ENCODE measurements at places on chromosomes 16 and 17. TPM values are rescaled to one million over a fixed set of nuclear protein-coding genes. Genes with fewer than 3 reads are reported as not detected.

The OTOA gene
- 0.10 TPM for total RNA-seq

The CFAP97D1 gene
- total RNA-seq: not detected

The KRT27 gene
- total RNA-seq: not detected

GRCh38 chr16:582614-583331, 7.1 kb upstream of the RAB40C start:
- H3K36me3 ChIP-seq: peaks cover 3% of the 10 kb centered on the region
- DNase-seq: no peak
- no peaks in the 10 kb centered on the region for H3K27me3 ChIP-seq
- peaks cover 5% of the 10 kb centered on the region for H3K4me1 ChIP-seq

- H3K36me3 ChIP-seq: peaks cover 9% of the 10 kb centered on the region
- H3K4me3 ChIP-seq: no peak overlapping the region
- H3K4me1 ChIP-seq: peaks cover 19% of the 10 kb centered on the region
- DNase-seq: no peak
- no peaks in the 10 kb centered on the region for H3K27me3 ChIP-seq
Observed at GRCh38 chr17:31155208-31155810, 60.5 kb downstream of the NF1 start.

- no peak overlapping the region for H3K4me3 ChIP-seq
- peaks cover 26% of the 10 kb centered on the region for H3K27me3 ChIP-seq
- H3K4me1 ChIP-seq: no peaks in the 10 kb centered on the region
- H3K27ac ChIP-seq: no peak overlapping the region
Observed at GRCh38 chr17:37067555-37068111, 118.9 kb downstream of the AATF start.
